Forelimb muscle (tissue), 1 donor: ENCODE measurements at places on chromosomes 1 and 21. TPM values are rescaled to one million over a fixed set of nuclear protein-coding genes. Genes with fewer than 3 reads are reported as not detected.

The COX20 gene
- polyA plus RNA-seq: 44.8 TPM

The CNKSR1 gene
- 4.2 TPM for polyA plus RNA-seq

The HHIPL2 gene
- 0.09 TPM for polyA plus RNA-seq

The LIPI gene
- 0.19 TPM for polyA plus RNA-seq

The KCNJ10 gene
- 0.71 TPM for polyA plus RNA-seq

The SV2A gene
- polyA plus RNA-seq: 3.1 TPM

The SLC6A9 gene
- 3.2 TPM for polyA plus RNA-seq

The SAMD11 gene
- polyA plus RNA-seq: 5.6 TPM

The THEM5 gene
- 0.56 TPM for polyA plus RNA-seq

The RNU11 gene
- not detected for polyA plus RNA-seq

The HUNK gene
- polyA plus RNA-seq: 5.0 TPM

The CLDN17 gene
- not detected for polyA plus RNA-seq

The TNNI3K gene
- 1.8 TPM for polyA plus RNA-seq

The ELF3 gene
- 0.20 TPM for polyA plus RNA-seq

The TCP10L gene
- polyA plus RNA-seq: 1.3 TPM

The VAV3 gene
- 3.3 TPM for polyA plus RNA-seq

The MCOLN3 gene
- 3.4 TPM for polyA plus RNA-seq

The PTCH2 gene
- 10.9 TPM for polyA plus RNA-seq

The CAMK1G gene
- polyA plus RNA-seq: not detected

The GJA4 gene
- 35.0 TPM for polyA plus RNA-seq
